Effector CD4-positive, alpha-beta T cell (primary cell): ENCODE measurements at places on chromosomes 6 and 20.

DNA sequence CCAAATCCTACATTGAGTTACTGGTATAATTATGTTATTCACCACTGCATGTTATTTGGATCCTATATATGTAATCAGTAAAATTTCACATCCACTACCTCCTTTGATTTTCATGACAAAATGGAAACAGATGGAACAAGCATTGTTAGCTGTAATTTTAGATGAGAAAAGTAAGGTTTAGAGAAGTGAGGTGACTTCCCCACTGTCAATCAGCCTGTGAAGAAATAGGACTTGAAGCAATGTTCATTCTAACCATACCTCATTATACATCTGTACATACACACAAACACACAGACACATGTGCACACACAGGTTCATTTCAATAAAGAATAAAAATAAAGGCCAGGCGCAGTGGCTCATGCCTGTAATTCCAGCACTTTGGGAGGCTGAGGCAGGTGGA lies 23.7 kb upstream of the QKI start:
- DNase-seq = no peak

DNA sequence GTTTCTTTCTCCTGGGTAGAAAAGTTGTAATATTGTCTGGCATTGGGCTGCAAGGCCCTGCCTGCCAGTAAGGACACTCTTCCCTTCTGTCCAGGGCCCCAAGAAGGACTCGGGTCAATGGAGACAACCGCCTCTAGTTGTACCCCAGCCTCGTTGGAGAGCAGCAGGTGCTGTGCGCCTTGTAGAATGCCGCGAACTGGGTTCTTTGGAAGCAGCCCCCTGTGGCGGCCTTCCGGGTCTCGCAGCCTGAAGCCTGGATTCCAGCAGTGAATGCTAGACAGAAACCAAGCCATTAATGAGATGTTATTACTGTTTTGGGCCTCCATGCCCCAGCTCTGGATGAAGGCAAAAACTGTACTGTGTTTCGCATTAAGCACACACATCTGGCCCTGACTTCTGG lies 37.0 kb downstream of the PLCG1 start:
- DNase-seq = no peak

- no peak for DNase-seq
Measured at GRCh38 chr6:129481706-129482105, 228.3 kb downstream of the ARHGAP18 start.

DNA sequence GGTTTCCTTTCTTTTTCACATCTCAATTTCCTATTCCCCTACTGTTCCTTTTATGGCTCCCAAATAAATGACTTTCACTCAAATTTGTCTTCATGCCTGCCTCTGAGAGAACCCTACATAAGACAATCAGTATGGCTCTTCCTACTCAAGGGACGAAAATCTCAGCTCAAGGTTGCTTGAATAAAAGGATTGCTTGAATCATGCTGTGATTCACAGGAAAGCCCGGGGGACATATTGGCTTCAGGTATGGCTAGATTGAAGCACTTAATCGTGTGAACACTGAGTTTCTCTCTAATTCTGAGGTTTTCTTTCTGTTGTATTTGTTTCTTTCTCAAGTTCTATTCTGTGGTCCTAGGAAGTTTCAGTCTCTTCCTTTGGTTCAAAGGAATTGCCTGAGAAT lies 140.3 kb upstream of the SULF2 start:
- no peak for DNase-seq

GRCh38 chr6:169014211-169015197 lies 239.1 kb downstream of the THBS2 start:
- DNase-seq = no peak

DNA sequence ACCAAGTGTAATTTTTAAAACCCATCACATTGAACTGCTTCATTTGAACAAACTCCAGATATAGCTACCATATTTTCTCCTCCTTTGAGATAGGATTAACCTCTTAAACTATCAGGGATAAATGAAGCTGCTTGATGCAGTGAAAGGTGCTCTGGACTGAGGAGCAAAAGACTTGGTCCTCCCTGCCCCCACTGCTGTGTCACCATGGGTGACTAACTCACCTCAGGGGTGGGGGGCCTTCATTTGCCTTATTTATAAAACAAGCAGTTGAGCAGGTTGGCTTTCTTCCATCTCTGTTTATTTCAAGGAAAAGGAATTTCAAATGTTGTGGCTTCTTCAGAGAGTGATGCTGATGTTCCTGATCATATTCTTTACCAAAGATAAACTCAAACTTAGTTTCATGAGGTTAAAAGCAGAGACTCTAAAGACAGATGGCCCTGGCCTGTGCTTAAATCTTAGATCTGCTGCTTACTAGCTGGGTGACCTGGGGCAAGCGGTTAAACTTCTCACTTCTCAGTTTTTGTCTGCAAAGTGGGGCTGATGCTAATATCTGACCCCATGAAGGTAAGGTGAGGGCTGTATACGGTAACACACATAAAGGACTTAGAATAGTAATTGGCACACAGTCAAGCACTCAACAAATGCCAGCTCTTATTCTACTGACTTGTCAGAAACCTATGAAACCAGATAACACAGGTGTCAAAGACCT lies 50.5 kb downstream of the FHL5 start:
- DNase-seq = no peak

- DNase-seq = peak; percentile 26
Measured at GRCh38 chr6:105994591-105995390, 91.3 kb upstream of the PRDM1 start.

- DNase-seq = no peak
Measured at GRCh38 chr20:59400708-59401107, 100.3 kb downstream of the EDN3 start.

DNA sequence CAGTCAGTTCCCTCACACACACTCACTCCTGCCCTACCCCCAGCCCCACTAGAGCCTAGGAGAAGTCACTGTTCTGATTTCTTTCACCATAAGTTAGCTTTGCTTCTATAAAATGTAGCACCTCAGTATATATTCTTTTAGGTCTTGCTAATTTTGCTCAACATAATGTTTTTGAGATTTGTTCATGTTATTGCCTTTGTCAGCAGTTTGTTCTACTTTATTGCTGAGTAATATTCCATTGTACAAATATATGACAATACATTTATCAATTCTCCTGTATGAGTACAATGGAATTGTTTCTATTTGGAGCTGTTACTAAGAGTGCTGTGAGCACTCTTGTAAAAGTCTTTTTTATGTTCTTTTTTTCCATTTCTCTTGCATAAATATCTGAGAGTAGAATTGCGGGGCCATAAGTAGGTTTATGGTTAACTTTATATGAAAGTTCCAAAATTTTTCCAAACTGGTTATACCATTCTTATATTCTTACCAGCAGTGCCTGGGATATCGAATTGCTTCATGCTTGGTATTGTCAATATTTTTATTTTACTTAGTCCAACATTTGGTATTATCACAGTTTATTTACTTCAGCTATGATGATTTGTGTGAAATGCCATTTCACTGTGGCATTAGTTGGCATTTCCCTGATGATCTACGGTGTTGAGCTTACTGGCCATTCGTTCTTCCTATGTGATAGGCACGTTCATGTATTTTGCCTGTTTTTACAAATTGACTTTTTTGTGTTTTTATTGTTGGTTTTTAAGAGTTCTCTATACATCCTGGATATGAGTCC lies 25.3 kb downstream of the EDN1 start:
- DNase-seq = no peak

DNA sequence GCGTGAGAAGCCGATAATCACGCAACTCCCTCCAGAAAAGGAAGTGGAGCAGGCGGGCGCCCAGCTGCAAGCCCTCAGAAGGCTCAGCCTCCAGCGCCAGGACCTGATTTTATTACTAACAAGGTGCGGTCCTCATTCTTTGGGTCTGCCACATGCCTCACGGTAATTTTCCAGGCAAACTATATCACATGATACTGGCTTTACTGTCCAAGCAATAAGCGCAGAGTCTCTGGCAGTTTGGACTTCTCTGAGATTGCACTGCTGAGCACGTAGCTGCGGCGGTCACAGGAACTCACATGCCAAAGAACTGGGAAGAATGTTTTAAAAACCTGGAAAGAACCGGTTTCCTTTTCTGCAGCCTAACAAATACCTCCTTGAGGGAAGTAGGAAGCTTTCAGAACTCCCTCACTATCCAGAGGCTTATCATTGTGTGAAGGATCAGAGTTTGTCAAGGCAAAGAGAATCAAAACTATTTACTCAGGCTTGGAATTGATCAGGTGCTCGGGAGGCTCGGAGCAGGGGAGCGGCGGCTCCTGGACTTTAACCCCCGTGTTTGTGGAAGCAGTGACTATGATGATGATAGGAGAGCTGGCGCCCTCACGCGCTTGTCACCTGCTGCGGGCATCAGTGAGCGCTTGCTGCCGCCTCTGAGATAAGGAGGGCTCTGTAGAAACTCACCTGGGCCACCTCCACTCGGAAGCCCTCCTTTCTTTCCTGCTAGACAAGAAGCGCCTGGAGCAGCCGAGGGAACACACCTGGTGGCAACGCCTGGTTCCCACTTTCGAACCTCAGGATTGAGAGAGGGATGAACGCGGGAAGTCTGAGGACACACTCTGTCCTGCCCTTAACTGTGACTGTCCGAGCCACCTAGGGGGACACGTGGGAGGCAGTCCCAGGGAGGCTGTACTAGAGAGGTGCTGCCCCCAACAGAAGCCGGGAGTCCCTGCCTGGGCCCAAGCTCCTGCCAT lies 27.2 kb upstream of the SYNJ2 start:
- no peak for DNase-seq

GRCh38 chr20:63421094-63421692 lies 51.3 kb downstream of the KCNQ2 start:
- no peak for DNase-seq

DNA sequence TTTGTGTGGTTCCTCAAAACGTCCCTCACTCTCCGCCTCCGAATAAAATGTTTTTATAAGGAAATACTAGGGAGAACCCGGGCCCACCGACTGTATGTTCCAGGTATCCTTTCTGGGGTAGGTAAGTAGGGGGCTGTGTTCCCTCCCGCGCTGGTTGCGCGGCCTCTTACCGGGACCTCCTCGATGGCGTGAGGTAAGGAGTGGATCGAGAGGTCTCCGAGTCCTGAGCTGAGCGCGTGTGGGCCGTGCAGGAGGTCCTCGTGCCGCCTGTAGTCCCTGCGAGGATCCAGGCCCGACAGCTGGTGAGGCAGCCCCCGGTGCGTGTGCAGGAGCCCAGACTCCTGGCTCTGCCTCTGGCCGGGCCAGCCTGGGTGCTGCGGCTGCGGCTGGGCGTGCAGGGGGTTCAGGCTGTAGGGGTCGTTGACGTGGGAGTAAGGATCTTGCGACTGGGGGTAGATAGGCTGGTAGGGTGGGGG lies 5.1 kb downstream of the TFAP2A start:
- DNase-seq = no peak
